ENCODE measurements at places on chromosomes 13 and 19.
A peak's percentile ranks its signal among the peaks of the same experiment; 100 is the strongest.

DNA sequence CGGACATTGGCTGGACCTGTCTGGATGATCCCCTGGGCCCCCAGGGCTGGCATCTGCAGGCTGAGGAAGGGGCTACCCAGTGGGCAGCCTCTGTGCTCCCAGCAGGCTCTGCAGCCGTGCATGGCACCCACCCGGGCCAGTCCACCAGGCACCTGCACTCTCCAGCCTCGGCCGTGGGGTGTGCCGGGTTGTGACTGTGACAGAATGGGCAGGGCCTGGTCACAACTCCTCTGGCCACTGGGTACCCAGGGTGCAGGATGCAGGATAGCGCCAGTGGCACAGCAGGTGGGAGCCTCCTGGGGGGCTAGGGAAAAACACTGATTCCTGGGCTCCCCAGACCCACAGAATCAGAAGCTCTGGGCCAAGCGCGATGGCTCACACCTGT lies 10.0 kb downstream of the PEX11G start:
- DNase-seq, result no peak

DNA sequence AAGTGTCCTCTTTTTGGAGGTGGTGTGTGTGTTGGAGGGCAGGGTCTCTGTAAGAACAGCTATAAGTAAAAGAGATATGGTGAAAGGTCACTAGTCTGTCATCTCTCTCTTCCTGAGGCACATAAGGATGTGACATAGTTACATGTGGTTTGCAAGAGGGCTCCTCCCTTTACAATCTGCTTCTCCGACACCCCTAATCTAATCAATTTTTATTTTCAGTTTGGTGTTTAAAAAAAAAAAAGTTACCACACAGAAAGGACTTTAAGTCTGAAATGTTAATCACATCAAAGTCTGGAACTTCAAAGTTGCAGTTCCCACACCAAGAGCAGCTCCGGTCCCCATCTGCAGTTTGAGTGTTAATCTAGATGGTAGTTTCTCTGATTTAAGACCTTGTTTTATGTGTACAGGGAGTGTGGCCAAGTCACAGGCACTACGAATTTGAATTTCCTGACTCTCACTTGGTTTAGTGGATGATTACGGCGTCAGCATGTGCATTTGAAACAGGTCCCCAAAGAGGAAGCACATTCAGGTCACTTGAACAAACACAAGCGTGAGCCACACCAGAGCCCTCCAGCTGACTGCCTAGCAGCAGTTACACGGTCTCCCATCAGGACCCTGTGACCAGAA lies 53.1 kb downstream of the FOXO1 start:
- no peak for DNase-seq

GRCh38 chr19:48085076-48085475 lies 25.5 kb downstream of the PLA2G4C start:
- DNase-seq, result no peak

DNA sequence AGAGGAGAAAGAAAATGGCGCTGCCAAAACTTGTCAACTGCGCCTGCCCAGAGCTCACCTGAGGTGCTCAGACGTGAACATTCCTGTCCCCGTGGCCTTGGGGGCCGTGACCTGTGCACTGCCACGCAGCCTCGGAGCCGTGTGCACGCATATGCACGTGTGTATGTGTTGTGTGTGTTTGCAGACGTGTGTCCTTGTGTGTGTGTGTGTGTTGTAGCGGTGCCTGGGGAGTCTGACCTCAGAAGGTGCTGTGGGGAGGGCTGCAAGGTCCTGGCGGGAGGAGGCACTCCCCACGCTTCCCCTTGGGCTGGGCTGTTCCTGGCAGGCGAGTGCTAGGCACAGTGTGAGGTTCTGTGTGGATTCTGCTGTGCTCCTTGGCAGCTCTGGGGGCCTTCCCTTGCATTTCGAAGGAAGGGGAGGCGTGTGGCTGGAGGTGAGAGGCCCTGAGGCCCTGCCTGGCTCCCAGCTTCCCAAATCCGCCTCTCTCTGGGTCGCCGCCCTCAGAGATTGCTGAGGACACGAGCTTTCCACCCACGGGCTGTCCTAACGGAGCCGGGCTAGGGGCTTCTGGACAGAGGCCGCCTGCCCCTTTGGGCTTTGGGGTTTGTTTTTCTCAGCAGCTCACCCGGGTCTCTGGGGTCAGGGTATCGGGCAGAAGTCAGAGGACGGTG lies 4.5 kb downstream of the BSG start:
- DNase-seq, result no peak

GRCh38 chr19:41706741-41707501 lies 1.5 kb upstream of the CEACAM5 start:
- peak; percentile 83 for DNase-seq

- no peak for DNase-seq
Observed at GRCh38 chr19:43309466-43309865, 40.1 kb upstream of the PSG9 start.

- DNase-seq, result peak; percentile 91
Observed at GRCh38 chr19:1025960-1026782, at the start of gene CNN2. Gene CNN2, plus strand, starts transcription at chr19:1026608. Its CDS starts 54 bp downstream, at chr19:1026662.

- no peak for DNase-seq
Observed at GRCh38 chr19:33627526-33627925, 5.8 kb downstream of the CHST8 start.

DNA sequence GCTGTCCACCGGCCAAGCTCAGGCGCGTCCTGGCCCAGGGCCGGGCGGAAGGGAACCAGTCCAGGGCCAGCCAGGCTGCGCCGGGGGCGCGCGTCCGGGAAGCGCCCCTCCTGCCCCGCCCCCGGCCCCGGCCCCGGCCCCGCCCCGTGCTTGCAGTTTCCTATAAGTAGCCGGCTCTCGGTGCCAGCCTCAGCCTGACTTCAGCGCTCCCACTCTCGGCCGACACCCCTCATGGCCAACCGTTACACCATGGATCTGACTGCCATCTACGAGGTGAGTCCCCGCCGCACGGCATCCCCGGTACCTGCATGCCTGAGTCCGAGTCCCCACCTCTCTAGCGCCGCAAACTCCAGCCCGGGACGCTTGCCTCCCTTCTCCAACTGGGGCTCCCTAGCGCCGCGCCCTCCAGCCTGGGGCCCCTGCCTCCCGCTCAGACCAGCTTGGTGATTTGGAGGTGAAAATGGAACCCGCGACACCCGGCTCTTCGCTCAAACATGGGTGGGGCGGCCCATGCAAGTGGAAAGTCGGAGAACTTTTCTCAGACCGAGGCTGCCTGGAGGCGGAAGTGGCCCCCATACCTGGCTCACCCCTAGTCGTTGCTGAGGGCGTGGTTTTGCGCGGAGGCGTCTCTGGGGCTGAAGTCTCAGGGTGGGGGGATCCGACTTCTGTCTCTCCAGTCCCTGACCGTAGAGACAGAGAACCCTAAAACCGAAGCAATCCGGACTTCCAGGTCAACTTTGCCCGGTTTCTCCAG lies at the start of gene ZFP36:
ZFP36 (plus strand) TSS at position 192 of the 754 bp plus-strand sequence; CDS start at position 250, 58 bp downstream.
- peak; percentile 92 for DNase-seq

GRCh38 chr19:9058905-9059667 lies 27.8 kb upstream of the OR1M1 start:
- DNase-seq, result no peak

- no peak for DNase-seq
Observed at GRCh38 chr13:75685239-75685697, 49.1 kb downstream of the LMO7 start.

DNA sequence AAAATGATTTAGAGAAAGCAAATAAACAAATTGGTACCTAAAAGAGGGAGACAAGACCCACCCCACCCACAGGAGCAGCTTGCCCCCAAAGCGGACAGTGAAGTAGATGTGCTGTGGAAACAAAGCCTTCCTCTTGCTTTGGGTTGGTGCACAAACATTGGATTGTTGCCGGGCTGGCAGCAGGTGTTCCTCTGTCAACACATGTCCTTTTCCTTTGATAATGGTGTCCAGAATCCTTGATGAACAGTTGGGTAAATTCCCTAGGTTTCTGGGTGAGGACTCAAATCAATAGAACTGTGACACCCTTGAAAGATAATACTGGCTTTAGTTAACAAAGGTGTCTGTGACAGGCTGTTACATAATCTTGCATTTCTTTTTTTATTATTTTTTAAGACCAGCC lies 311.8 kb downstream of the SPRY2 start:
- DNase-seq, result no peak

DNA sequence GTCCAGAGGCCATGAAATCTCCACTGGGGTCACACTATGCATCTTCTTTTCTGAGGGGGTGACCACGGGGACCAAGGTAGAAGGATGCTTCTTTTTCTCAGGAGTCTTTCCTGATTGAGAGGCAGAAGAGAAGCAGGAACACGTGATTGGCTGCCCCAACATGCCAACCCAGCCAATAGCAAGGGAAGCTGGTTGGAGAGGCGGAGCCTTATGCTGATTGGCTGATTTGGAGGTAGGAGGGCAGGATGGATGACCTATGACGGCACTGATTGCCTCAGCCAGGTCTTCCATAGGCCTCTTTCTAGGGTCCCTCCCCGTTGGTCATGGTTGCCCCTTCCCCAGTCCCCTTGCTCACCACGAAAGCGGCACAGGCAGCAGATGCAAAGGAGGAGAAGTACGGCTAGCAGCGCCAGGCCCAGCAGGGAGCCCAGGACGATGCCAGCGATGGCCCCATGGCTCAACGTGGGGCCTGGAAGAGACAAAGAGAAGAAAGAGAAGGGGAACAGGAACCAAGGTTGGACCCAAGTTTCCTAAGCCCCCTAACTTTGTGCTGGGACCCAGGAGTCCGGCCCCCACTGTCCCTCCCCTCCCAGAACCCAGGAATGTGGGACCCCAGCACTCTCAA lies 8.0 kb downstream of the VSIG10L start:
- no peak for DNase-seq

DNA sequence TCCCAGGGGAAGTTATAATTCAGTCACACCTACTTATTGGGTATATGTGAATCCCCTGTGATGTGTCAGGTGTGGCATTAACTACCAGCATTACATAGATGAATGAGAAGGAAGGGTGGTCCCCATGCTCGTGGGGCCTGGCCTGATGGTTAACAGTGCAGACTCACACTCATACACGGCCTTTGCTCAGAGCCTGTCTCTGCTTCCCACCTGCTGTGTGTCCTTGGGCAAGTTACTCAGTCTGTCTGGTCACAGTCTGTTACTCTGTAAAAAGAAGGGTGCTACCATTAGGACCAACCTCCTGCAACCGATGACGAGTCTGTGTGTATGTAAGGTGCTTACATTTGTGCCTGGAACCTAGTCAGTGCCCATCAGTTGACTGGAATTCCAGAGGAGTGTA lies 23.8 kb downstream of the SAFB start:
- DNase-seq, result no peak
